Activated naive CD4-positive, alpha-beta T cell treated with anti-CD3 and anti-CD28 coated beads, Interleukin-2, amount 50 U/mL, for 72 hours (primary cell): ENCODE measurements at places on chromosomes 3 and 15.

DNA sequence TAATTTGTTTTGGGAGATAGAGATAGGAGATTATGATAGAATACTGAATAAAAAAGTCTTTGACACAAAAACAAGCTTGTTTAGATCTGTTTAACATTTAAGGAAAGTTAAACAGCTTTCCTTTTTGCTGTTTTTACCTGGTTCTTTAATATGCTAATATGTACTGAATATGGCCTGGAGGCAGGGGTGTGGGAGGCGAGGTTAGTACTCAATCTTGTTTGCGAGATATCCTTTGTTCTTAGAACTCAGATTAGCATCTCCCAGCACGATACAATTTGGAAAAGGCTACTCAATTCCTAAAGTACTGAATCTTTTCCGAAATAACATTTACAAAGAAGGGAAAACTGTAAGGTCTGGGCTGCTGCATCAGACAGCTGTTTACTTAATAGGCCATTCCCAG lies 40.8 kb upstream of the ST3GAL6 start:
- no peak for DNase-seq

- peak; percentile 66 for DNase-seq
Measured at GRCh38 chr15:84734794-84735479, 13.5 kb upstream of the ZNF592 start.

GRCh38 chr3:188788621-188789081 lies 383.1 kb upstream of the TPRG1 start:
- peak; percentile 71 for DNase-seq

DNA sequence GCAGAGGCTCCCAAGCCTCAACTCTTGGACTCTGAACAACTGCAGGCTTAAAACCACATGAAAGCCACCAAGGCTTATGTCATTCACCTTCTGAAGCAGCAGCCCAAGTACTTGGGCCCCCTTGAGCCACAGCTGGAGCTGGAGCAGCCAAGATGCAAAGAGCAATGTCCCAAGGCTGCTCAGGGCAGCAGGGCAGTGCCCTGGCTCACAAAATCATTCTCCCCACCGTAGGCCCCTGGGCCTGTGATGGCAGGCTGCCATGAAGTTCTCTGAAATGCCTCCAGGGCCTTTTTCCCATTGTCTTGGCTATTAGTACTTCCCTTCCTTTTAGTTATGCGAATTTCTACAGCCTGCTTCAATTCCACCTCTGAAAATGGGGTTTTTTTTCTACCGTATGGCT lies 83.4 kb downstream of the DCLK3 start:
- no peak for DNase-seq

GRCh38 chr3:12588039-12589009 lies 31.4 kb downstream of the MKRN2 start:
- DNase-seq, result no peak

DNA sequence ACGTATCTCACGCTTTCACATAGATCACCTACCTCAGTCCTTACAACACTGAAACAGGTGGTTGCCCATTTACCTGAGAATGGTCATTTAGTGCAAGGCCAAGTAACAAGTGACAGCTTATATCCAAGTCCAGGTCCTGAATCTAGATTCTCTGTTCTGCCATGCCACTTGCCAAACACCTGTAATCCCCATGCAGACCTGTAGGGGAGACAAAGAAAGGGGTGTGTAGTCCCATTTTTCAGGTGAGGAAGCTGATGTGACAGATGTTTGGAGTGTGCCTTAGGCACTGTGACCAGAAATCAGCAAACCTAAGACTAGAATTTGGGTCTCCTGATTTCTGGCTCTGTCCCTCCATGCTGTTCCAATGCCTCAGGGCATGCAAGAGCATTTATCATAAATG lies 12.7 kb downstream of the ZNF35 start:
- no peak for DNase-seq

DNA sequence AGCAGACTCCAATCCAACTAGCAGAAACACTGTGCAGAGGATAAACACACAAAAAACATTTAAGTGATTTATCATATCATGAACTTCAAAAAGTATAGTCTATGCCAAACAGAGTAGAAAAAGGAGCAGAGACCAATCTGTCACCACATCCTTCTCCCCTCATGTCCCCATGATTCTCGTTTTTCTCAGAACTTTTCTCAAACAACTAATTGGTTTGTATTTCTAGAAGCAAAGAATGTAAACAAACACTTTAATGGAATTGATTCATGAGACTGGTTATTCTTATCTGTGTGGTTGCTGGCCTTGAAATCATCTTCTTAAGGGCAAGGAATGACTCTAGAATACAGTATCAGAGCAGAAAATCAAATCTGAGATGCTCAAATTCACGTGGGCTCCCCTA lies 294.2 kb upstream of the THBS1 start:
- no peak for DNase-seq

DNA sequence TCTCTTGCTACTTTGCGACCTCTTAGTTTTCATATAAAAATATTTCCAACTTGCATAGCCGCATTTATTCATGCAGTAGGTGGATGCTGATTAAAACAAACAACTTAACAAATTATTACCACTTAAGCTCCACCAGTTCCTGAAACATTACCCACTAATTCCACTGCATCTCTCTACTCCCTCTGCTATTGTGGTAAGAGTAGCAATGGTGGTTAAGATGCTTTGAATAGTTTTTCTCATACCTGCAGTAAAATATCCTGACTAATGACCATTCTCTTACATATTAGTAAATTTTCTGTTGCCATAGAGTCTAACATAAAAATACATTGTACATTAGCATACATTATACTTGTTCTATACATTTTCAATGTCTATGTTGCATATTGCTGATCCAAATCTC lies 397.6 kb upstream of the PLSCR5 start:
- no peak for DNase-seq

DNA sequence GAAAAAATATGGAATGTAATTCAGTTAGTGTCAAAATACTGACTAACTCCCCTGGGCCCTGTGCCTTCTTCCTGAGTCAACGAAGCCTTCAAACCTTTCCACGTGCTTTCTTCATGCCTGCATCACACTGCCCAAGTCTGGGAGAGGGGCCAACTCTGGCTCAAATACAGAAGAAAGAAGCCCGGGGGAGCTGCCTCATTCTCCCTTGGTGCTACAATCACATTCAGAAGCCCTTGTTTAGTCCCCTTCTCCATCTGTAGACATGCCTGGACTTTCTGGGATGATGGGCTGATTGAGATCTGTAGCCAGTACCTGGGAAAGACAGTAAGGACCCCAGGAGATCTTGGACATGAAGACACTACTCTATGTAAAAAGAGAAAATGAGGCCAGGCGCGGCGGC lies 77.8 kb upstream of the GSK3B start:
- DNase-seq, result no peak

DNA sequence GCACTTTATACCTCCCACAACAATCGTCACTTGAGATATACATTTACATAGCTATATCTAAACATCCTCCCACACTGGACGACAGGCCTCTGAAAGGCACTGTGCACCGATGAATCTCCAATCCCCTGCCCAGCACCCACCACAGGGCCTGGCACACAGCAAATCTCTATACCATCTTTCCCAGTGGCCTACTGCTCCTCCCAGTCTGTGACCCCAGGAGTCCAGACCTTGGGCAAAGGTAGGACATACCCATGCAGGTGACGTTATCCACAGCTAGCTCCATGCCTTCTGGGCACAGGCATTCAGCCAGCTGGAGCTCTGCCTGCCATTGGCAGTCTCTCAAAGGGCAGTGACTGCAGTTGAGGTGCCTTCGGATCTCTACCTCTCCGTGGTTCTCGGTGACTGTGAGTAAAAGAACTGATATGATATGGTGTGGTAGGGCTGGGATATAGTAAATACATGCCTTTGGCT lies 5.8 kb downstream of the LTK start:
- no peak for DNase-seq
